ENCODE measurements at places on chromosomes 16 and 17.

GRCh38 chr16:72886346-72886974 is 161.5 kb downstream of the ZFHX3 start:
- no peak for DNase-seq

- DNase-seq, result no peak
Measured at GRCh38 chr17:49741692-49742076, 22.2 kb downstream of the FAM117A start.

DNA sequence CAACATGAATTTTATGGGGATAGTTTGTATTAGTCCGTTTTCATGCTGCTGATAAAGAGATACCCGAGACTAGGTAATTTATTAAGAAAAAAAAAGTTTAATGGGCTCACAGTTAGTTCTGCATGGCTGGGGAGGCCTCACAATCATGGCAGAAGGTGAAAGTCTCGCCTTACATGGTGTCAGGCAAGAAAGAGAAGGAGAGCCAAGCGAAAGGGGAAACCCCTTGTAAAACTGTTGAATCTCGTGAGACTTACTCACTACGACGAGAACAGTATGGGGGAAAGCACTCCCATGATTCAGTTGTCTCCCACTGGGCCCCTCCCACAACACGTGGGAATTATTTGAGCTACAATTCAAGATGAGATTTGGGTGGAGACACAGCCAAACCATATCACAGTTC is 181.5 kb downstream of the PRKCA start:
- no peak for DNase-seq

DNA sequence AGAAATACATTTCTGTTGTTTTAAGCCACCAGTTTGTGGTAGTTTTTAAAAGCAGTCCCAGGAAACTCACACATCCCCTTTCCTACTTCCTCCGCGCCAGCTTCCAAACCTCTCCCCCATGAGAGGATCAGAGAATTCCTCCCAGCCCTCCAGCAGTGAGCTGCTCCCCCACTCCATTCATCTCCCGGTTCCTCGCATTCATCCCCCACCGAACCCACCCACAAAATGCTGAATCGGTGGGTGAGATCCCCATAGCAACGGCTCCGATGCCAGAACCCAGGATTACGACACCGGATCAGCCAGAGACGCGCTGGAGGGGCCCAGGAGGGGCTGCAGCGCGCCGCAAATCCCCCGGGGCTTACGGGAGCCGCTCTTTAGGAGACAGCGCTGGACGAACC is 251.4 kb upstream of the RPL38 start:
- no peak for DNase-seq

GRCh38 chr17:29612404-29613280 is 10.1 kb downstream of the CORO6 start:
- DNase-seq, result no peak

- no peak for DNase-seq
Measured at GRCh38 chr17:38456031-38456815, 28.0 kb downstream of the ARHGAP23 start.

DNA sequence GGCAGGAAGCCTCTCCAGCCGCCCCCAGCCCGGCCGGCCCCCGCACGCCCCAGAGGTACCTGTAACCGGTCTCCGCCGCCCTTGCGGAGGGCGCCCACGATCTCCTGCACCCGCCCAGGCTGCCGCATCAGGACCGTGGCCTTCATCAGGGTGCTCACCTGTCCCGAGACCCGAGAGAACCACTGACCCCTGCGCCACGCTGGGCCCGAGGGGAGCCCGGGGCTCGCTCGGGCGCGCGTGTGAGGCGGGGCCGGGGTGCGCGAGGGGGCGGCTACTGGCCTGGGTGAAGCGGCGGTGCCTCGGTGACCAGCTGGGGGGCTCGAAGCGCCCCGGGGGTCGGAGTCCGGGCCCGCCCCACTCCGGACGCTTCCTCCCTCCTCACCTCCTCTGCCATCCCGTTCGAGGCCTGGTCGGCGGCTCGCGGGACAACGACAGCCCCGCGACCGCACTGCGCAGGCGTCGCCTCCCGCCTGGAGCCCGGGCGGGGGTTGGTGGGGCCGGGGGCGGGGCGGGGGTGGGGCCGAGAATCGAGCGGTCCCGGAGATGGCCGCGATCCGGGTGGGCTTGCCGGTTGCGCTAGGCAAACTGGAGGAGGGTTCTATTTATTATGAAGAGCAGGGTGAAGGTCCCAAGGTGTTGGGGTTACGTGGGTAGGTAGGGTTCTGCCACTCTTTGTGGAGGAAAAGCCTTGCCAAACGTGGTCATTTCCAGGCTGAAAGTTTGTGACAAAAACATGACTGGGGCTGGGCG is at the start of gene NT5C3B:
TSS of gene NT5C3B (minus strand) at position 433 of the 750 bp plus-strand sequence. CDS start at position 394, 39 bp downstream.
- DNase-seq, result no peak

DNA sequence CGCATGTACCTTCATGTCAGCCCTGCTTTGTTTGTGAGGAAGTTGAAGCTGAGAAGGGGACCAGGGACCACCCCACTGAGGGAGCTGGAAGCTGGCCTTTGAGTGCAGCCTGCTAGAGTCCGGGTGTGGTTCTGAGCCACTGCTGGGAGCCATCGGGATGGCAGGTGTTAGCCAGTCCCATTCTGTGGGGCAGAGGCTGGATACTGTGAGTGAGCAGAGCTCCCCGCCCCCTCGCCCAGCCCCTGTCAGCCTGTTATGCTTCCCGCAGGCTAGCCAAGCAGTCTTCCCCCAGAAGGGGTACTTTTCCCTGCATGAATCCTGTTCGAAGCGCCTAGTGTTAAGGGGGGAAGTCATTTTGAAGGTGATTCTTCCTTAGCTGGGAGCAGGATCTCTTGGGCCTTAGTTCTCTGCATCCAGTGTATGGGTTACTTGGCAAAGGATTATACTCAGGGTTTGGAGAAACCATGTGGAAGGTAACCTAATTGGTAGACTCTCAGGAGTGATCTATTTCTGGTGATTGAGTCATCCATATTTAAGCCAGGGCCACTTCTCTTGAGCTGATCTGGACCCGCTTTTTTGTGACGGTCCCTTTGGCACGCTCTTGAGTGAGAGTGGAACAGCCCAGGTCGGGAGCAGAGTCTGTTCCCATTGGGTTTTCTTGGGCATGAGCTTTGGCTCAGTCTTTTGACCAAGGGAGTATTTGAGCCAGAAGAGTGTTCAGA is 23.8 kb downstream of the AKAP1 start:
- DNase-seq, result no peak

DNA sequence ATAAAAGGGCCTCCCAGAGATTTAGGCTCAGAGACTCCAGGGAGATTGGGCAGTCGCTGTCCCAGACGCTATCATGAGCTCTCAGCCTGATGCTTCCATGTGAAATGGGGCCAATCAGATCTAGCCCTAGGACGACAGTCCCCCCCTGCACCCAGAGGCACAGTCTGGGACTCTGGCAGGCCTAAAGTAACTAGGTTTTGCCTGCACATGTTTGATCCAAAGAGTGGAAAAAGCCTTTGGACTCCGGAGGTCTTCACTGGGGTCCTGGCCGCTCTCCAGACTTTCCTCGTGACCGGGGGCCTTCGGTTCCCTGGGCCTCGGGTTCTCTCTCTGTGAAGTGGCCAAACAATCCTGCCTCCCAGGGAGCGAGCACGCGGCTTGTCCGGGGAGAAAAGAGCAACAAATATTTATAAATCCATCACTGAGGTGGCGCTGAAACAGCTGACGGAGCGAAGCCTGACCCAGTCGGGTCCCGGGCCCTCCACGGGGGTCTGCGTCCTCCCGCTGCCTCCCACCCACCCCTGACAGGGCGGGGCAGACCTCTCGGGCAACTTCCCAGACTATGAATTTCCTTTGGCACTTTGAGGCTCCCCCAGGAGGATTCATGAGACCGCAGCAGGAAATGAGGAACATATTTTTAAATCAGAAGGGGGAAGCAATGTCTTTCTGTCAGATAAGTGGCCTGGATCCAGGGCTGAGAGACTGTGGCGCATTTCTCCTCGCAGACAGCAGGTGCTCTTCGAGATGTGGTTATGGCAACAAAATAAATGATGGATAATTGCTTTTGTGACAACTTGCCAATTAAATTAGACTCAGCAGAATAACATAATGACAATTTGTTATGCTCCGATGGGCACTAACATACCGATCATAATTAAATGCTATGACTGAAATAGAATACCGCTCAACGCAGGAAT is 38.9 kb downstream of the MRPS23 start:
- DNase-seq, result peak; percentile 80

GRCh38 chr16:17301593-17302135 is 169.1 kb downstream of the XYLT1 start:
- DNase-seq, result no peak

- no peak for DNase-seq
Measured at GRCh38 chr17:40069751-40070708, 7.3 kb downstream of the THRA start.

- DNase-seq, result no peak
Measured at GRCh38 chr16:73792199-73793020, 504.2 kb upstream of the PSMD7 start.

GRCh38 chr17:269616-270514 is 82.7 kb downstream of the RPH3AL start:
- DNase-seq, result no peak

DNA sequence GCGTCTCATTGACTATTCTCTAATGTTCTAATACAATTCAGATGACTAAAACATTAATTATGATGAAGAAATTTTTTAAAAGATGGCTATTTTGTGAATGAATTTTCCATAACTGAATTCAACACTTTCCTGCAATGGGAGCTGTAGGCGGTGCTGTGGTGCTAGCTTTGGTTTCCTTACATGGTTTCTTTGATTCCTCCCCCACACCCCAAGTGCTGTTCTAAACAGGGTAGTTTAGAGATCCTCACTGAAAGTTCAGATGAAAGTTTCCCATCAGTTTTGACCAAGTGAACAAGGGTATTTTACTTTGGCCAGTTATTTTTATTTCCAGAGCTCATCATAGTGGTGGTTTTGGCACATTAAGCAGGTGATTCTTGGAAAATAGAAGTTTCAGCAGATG is 26.0 kb upstream of the MRC2 start:
- no peak for DNase-seq

DNA sequence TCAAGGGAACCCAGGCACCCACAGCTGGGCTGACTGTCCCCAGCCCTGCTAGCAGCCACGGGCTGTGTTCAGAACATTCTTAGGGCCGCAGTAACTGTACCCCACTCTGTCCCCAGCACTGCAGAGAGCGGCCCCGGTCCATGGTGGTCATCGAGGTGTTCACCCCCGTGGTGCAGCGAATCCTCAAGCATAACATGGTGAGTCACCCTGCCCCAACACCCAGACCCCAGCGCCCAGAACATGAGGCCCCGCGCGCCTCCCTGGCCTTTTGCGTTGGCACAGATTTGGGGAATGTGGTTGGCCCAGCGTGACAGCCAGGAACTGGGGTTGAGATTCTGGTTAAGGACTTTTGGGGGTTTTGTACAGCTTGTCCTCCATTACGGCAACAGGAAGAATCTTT is 114.9 kb upstream of the PLCG2 start:
- DNase-seq, result no peak

DNA sequence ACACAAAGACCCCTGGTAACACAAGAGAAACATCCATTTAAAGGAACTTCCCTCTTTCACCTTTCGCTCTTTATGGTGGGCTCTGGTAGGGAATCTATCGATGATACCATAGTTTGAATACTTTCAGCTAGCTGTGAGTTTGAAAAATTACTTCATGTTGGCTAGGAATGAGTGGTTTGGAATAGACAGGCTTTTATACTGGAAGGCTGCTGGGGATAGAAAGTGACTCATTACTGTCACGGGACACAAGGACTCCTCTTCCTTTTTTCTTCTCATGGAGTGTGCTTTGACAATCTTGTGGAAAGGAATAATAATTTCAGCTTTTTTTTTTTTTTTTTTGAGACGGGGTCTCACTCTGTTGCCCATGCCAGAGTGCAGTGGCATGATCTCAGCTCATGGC is 76.9 kb downstream of the CYB561 start:
- no peak for DNase-seq

DNA sequence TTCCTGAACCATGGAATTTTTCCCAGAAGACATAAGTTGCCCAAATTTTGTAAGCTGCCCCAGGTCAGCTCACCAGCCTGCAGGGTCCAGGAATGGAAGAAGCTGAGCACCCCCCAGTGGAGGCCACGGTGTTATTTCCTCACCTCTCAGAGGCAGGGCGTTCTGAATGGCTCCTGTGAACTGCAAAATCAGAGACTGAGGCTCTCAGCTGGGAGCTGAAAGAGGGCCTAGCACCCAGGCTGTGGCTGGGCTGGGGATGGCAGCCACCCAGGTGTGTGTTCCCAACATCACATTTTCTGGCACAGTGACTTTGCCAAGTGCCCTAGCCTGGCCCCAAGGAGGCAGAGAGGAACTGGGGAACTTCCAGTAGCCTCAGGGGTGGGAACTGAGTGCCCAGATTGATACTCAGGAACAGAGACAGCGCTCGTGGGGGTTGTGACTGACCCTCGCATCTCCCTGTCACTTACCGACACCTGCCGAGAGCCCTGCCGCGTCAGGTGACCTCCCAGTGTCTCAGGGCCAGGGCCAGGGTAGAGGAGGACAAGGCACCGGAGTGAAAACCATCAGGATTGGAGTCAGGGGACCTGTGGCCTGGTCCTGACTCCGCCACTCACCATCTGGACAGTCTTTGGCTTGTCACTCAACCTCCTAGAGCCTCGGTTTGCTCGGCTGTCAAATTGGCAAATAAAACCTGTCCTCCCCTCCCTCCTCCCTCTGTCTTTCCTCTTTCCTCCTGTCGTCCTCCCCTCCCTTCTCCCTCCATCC is 11.3 kb downstream of the CACNG4 start:
- no peak for DNase-seq

DNA sequence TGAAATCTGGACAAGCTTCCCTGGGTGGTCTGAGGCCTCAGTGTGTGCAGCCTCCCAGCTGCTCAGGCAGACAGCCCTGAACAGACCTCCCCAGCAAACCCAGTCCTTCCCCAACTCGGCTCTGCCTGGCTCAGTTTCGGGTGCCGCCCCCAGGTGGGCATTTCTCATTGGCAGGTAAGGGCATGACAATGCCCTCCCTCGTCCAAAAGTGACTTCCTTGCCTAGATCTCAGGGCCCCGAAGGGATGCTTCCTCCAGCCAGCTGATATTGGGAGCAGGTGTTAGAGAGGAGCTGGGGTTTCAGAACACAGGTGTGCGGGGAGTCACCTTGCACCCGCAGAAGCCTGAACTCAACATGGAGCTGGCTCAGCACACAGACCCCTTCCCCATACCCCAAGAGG is 3.8 kb upstream of the PPL start:
- no peak for DNase-seq

DNA sequence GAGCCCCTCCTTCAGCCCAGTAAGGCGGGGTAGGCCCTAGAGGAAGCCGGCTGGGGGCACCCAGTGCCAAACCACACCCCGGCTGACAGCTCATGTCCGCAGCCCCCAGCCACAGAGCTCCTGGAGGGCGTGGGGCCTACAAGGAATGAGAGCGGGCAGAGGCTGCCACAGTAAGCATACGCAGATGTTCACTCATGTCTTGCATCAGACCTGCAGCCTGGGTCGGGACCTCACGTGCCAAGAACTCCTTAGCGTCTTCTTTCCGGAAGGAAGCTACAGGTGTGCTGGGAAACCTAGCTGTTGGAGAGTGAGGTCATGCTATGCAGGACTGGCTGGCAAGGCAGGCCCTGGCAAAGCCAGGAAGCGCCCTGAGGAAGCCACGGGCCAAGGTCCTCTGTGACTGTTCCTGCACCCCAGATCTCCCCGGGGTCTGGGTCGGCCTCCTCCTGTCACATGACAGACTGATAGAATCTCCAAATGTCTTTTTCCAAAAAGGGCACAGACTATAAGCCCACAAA is 1.6 kb downstream of the ZNF598 start:
- no peak for DNase-seq

Data from smooth muscle cell of the brain vasculature (primary cell).